ENCODE measurements at places on chromosomes 2 and 18.

DNA sequence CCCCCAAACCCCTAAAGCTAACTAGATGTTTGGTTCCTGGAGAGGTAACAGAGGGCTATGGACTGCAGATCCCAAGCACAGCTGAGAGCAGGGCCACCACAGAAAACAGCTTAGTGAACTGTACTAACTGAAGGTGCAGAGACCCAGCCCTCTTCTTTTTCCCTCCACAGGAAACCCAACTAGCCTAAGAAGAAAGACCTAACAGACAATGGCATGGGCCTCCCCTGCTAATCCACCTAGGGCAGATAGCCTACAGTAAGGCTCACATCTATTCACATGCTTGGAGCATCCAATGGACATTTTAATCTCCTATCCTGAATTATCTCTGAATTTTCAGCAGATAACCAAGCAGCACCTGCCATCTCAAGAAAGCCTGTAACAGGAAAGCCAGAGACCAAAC is 8.8 kb upstream of the FECH start:
- H3K27ac ChIP-seq: no peak overlapping the region
- DNase-seq: no peak
- H3K4me1 ChIP-seq: no peaks in the 10 kb centered on the region
- no peaks in the 10 kb centered on the region for H3K27me3 ChIP-seq
- no peak overlapping the region for H3K4me3 ChIP-seq

DNA sequence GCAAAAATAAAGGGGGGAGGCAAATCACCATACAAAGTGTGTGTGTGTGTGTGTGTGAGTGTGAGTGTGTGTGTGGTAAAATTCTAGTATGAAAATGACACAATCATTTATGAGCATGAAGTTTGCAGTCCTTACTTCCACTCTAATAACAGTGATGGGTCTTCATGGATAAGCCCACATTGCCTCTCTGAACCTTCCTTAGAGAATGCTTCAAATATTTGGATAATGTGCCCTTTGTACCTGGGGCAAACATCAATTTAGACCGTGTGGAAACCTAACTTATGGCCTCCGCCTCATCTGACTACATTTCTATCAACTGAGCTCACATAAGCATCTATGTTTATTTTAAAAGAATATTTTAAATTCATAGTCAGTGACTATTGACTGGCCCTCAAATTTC is 3.7 kb downstream of the SCN9A start:
- H3K27ac ChIP-seq: no peak overlapping the region
- no peaks in the 10 kb centered on the region for H3K27me3 ChIP-seq
- H3K36me3 ChIP-seq: no peaks in the 10 kb centered on the region
- H3K4me3 ChIP-seq: no peak overlapping the region

DNA sequence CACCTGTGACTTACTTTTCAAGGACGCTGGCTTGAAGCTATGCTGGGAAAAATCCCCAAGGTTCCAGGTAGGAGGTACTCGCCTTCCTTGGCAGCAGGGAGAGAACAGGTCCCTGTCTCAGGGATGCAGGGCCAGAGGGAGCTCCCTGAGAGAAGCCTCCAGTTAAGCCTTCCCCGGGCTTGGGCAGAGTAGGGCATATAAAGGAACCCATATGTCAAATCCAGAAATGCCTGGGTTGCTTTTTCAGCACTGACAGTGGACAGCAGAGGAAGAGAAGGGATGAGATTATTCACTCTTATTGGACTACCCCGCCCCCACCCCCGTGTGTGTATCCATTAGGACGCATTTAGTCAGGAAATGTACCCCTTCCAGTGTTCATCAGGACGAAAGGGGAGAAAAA is 89.3 kb upstream of the TEX51 start:
- H3K27me3 ChIP-seq: no peaks in the 10 kb centered on the region
- no peaks in the 10 kb centered on the region for H3K4me1 ChIP-seq
- no peak overlapping the region for H3K27ac ChIP-seq
- H3K36me3 ChIP-seq: no peaks in the 10 kb centered on the region
- DNase-seq: no peak

DNA sequence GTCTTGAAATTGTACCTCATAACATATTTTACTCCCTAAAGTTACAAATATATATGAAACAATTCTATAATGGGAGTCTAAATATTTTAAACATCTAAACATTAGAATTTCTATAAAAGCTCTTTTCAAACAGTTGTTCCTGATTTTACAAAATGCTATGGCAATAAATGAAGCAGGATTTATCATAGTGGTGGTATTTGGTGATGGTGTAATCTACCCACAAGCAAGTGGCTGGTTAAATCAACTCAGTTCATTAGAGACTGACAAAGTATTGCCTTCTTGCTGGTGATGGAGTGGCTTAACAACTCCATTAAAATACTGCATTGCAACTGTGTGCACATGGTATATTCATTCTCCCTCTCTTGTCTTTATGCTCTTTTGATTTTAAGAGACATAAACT is 138.9 kb downstream of the PMAIP1 start:
- no peaks in the 10 kb centered on the region for H3K27me3 ChIP-seq
- H3K27ac ChIP-seq: no peak overlapping the region
- DNase-seq: peak; percentile 49

DNA sequence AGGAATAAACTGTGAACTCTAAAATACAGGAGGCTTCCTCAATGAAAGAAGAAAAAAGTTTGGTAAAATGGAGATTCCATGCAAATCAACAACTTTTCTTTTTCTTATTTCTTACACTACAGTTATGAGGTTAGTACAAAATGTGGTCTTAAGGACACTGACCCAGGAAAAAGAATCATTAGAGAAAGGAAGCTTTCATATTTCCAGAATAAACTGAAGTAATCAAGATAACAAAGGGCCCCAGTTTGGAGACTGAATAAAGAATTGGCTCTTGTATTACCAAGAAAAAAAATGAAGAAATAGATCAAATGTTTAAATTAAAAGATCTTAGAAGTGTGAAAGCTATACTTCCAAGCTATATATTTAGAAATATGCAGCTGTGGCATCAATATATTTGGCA is 72.3 kb downstream of the SLC66A3 start:
- H3K4me3 ChIP-seq: no peak overlapping the region
- no peak for DNase-seq
- no peak overlapping the region for H3K27ac ChIP-seq

All from GM23248 (cell line).